T-cell (primary cell): ENCODE measurements at places on chromosomes 5 and 9. TPM values are rescaled to one million over a fixed set of nuclear protein-coding genes. Genes with fewer than 3 reads are reported as not detected.

- DNase-seq, result no peak
Measured at GRCh38 chr5:16455668-16456067, 9.9 kb downstream of the ZNF622 start.

GRCh38 chr5:123028222-123028621, 8.3 kb downstream of the PPIC start:
- DNase-seq, result no peak

DNA sequence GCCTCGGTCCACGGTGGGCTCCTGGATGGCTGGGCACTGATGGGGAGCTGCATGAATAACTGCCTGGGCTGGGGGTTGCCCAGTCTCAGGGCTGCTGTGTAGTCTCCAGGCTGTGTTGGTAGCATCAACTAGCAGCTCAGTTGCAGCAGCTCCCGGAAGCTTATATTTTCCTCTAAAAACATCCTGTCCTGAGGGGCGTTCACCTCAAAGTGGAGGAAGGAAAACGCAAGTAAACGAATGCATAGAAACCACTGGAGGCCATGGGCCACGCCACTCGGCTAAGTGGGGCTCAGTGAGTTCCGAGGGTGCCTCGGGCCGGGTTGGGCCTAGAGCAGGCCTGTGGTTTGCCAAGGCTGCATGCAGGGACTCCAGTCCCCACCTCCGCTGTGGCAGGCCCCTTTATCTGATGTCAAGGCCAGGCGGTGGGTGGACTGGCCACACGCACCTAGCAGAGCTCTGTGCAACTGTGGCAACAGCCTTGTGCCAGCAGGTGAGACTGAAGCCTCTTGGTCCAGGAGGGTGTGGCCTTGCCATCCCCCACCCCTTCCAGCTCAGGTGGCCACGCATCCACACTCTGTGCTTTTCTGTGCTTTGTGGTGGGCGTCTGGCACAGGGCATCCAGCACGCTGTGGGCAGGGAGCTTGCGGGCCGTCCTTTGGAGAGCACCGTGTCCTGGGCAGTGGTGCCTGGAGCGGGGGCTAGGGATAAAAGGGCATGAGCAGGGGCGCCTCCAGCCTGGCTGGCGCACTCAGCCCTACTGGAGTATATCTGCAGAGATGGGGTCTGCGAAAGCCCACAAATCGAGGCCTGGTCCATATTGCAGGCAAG, 15.1 kb downstream of the TCF7 start:
- DNase-seq, result no peak

GRCh38 chr9:7333719-7334118, 465.9 kb downstream of the DMAC1 start:
- no peak for DNase-seq

The C1QTNF3 gene
- 10.6 TPM for total RNA-seq

The DMRT2 gene
- not detected for total RNA-seq

The OR13C8 gene
- total RNA-seq, result not detected

The BTNL3 gene
- not detected for total RNA-seq

- DNase-seq, result no peak
Measured at GRCh38 chr9:135403733-135404450, 75.7 kb upstream of the PPP1R26 start.

DNA sequence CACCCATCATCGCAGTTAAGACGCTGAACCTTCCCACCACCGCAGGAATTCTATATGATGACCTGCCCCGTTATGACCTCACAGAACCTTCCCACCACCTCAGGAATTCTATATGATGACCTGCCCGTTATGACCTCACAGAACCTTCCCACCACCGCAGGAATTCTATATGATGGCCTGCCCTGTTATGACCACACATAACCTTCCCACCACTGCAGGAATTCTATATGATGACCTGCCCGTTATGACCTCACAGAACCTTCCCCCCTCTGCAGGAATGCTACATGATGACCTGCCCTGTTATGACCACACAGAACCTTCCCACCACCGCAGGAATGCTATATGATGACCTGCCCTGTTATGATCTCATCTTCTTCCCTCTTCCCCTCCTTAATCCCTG, 64.3 kb downstream of the IRX1 start:
- no peak for DNase-seq

The DOCK2 gene
- total RNA-seq, result 197 TPM

The SLC6A18 gene
- not detected for total RNA-seq

The OR1J2 gene
- not detected for total RNA-seq

GRCh38 chr9:16579872-16580432, 290.5 kb downstream of the BNC2 start:
- no peak for DNase-seq

- no peak for DNase-seq
Measured at GRCh38 chr5:136191304-136192014, 1.5 kb downstream of the SMIM32 start.

- DNase-seq, result no peak
Measured at GRCh38 chr9:116453785-116454184, 233.3 kb upstream of the TRIM32 start.

GRCh38 chr9:107239474-107239873, 43.6 kb upstream of the RAD23B start:
- no peak for DNase-seq

GRCh38 chr5:8613078-8613685, 744.2 kb downstream of the MTRR start:
- DNase-seq, result no peak

The IFNA4 gene
- not detected for total RNA-seq

The PCDHA5 gene
- not detected for total RNA-seq

The FKTN gene
- 8.5 TPM for total RNA-seq

The HCN1 gene
- not detected for total RNA-seq

The C5orf46 gene
- total RNA-seq, result not detected

DNA sequence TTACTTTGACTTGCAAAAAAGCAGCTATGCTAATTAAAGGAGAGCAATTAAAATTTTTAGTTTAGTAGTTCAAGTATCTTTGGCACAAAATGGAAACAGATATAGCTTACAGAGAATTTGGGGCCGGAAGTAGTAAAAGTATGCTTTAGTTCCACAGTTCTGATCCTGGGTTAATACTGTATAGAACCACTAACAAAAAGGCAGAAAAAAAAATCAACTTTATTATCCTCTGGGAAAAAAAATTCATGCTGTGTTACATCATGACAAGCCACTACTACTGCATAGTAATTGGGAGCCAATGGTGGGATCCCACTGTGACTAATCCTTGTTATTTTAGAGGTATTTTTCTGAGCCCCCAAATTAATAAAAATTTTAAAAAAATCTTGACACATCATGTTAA, 246.8 kb upstream of the PRDM9 start:
- no peak for DNase-seq

The TNFSF8 gene
- 44.6 TPM for total RNA-seq

GRCh38 chr5:76251656-76252055, 151.4 kb upstream of the IQGAP2 start:
- DNase-seq, result no peak

- DNase-seq, result no peak
Measured at GRCh38 chr5:147321569-147321968, 86.7 kb downstream of the STK32A start.

DNA sequence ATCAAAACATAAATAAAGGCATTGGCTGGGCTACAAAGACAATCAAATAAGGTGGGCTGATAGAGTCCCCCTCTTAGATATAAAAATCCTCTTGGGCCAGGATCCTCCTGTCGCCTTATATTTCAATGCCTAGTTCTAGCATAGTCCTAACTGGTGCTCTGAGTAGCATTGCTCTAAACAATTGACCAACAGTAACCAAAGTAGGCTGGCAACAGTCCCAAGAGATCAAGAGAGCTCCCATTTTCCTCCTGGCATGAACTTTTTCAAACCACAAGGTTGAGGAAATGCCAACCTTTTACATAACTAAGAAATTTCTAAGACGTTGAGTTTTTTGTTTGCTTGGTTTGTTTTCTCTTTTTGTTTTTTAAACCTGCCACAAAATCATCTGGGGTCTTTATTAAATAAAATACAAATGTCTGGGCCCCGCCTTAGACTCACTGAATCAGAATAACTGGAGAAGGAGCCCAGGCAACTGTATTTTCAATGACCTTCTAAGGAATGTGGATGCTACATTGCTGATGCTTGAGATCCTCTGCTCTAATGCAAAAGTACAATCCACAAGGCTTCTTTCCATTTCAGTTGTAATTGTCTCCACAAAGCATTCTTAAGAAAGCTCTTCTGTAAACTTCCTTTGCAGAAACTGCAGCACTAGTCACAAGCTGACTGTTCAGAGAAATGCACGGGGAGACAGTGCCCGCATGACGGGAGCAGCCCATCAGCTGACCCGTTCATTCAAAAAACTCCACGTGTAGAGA, 2.9 kb downstream of the SLC45A2 start:
- DNase-seq, result no peak

GRCh38 chr5:139787568-139788293, 7.9 kb upstream of the PSD2 start:
- peak; percentile 67 for DNase-seq

GRCh38 chr9:104872656-104873488, 55.1 kb downstream of the ABCA1 start:
- no peak for DNase-seq

The KIF4B gene
- not detected for total RNA-seq

- DNase-seq, result no peak
Measured at GRCh38 chr5:96680759-96681470, 18.7 kb downstream of the CAST start.

The S1PR3 gene
- 0.12 TPM for total RNA-seq

- no peak for DNase-seq
Measured at GRCh38 chr5:96807075-96807654, 580 bp downstream of the ERAP1 start.

GRCh38 chr9:121944711-121945191, 148.4 kb downstream of the TTLL11 start:
- DNase-seq, result no peak

The SLC1A1 gene
- total RNA-seq, result not detected

- no peak for DNase-seq
Measured at GRCh38 chr5:72232838-72233237, 87.2 kb downstream of the MRPS27 start.

The PCDHA1 gene
- not detected for total RNA-seq

The PCDHB2 gene
- 0.09 TPM for total RNA-seq

The PAEP gene
- total RNA-seq, result not detected

- DNase-seq, result no peak
Measured at GRCh38 chr9:134203224-134203623, 38.9 kb upstream of the RNU6ATAC start.

The DMRT3 gene
- not detected for total RNA-seq

GRCh38 chr9:107422189-107423185, 67.1 kb downstream of the KLF4 start:
- DNase-seq, result no peak

- peak; percentile 55 for DNase-seq
Measured at GRCh38 chr5:134079748-134080581, 34.5 kb upstream of the TCF7 start.

DNA sequence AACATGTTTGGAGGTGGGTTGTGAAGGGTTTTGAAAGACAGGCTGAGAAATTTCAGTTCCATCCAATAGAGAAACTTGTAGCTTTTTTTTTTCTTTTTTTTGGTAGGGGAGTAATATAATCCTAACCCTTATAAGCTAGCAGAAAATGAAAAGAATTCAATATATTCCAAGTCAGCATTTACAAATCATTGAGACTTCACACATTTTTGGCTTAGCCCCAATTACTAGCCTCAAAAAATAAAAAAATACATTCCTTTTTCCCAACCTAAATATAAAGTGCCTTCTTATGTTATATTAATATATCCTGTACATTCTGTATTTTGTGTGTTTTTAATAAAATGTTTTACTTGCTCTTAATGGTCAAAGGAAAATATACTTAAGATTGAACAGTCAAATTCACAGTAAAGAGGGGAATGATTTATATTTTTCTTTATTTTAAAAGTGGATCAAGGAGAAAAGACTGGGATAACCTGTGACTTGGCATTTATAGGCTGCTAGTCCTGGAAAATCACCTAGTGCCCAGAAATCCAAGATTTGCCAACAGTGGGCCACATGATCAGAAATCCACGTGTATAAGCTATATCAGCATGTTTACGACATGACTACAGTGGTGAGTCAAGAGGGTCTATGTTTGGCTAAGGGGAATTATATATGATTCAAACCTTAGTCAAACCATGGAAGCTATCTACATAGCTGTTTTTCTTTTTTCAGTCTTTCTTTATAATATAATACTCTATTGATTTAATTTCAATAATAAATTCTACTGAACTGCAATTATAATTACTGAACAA, 14.5 kb downstream of the HACD4 start:
- no peak for DNase-seq

GRCh38 chr5:117681431-117682254, 1107.0 kb upstream of the SEMA6A start:
- DNase-seq, result no peak

GRCh38 chr5:103369125-103370120, 110.9 kb downstream of the MACIR start:
- DNase-seq, result no peak

The CDH6 gene
- total RNA-seq, result not detected

DNA sequence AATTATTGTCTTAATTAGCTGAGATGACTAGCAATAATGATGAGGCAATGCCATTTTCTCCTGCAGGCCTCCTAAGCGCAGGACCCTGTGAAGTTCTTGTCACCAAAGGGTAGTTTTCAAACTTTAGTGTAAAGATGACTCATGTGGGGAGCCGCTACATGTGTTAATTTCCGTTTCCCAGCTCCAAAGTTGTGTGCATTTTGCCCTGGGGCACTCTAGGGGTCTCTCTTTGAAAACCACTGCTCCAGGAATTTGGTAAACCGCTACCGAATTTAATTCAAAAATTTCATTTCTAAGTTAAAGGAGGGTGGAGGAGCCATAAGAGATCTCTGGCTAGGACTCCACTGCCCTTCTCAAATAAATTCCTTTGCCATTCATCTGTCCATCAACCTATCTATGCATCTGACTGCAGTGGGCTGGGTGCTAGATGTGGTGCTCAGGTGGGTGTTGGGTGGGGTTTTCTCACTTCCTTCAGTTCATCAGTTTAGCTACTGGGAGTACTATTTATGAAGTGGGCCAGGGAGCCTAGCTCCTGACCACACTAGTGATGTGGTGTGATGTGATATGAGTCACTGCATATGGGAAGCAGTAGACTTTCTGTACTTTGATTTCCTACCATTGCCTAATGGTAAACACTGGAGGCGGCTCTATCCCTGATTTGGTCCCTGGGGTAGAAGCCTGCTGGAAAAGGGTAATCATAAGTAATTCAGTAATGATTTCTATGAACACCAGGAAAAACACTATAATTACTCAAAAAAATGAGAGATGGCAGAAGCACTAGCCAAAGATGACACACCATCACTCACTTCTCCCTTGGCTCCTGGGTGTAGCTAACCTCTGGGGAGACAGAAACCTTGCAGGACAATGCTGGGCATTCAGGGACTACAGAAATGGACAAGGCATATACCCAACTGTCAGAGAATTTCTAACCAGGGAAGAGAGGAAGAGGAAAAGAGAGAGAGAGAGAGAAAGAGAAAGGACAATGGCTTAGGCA, 4.0 kb upstream of the ZSWIM6 start:
- peak; percentile 40 for DNase-seq

The RNF180 gene
- total RNA-seq, result not detected

DNA sequence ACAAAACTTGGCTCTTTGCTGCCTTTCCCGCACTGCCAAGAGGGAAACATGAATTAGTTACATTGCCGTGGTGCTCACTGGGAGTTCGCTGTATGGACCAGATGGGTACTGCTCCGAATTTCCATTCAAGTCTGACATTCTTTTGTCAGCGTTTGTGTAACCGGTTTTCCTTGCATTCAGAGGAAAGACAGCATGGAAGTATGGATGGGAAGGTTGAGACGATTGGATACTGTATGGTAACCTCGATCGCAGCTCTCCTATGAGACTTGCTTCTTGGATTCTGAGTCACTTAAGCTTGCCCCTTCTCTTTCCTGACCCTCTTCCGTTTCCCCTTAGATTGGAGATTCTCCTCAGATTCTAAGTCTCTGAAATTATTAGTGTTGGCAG, 625 bp upstream of the UBLCP1 start:
- no peak for DNase-seq

GRCh38 chr5:116038817-116039216, 6.5 kb downstream of the ARL14EPL start:
- DNase-seq, result peak; percentile 10

The KCTD16 gene
- total RNA-seq, result not detected

GRCh38 chr5:151659001-151659754, 27.5 kb downstream of the SPARC start:
- peak; percentile 72 for DNase-seq
